ENCODE measurements at places on chromosomes 3 and 15.

GRCh38 chr15:61996056-61996635 is 64.1 kb downstream of the VPS13C start:
- DNase-seq = no peak

DNA sequence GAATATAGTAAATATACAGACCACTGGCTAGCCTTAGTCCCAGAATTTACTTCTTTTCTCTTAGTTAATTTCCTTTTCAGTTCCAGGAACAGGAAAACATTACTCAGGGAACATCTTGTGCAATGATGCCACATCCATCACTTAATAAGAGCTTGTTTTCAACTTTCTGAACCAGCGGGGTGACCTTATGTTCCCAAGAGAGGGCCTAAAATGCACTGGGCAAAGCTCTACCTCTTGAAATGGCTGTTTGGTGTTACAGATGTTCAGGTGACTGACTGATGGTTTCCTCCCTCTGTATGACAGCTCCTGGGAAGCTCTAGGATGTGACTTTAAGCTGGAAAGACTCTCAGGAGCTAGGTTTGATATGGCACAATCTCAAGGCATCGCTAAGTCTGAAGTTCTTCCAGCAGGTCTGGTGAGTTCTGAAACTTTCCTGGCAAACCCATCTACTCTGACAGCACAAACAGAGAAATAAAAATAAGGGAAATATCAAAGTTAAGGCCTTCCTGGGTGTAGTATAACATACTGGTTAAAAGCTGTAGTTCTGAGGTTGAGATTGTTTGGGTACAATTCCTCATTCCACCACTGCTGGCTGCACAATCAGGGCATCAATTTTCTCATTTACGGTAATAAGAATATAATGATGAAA is 98.6 kb downstream of the ZIC1 start:
- no peak for DNase-seq

- DNase-seq = no peak
Measured at GRCh38 chr3:134136604-134137003, 106.9 kb upstream of the SLCO2A1 start.

GRCh38 chr3:81581966-81582599 is 179.4 kb downstream of the GBE1 start:
- DNase-seq = peak; percentile 13

- no peak for DNase-seq
Measured at GRCh38 chr3:150240891-150241290, 167.2 kb upstream of the TSC22D2 start.

DNA sequence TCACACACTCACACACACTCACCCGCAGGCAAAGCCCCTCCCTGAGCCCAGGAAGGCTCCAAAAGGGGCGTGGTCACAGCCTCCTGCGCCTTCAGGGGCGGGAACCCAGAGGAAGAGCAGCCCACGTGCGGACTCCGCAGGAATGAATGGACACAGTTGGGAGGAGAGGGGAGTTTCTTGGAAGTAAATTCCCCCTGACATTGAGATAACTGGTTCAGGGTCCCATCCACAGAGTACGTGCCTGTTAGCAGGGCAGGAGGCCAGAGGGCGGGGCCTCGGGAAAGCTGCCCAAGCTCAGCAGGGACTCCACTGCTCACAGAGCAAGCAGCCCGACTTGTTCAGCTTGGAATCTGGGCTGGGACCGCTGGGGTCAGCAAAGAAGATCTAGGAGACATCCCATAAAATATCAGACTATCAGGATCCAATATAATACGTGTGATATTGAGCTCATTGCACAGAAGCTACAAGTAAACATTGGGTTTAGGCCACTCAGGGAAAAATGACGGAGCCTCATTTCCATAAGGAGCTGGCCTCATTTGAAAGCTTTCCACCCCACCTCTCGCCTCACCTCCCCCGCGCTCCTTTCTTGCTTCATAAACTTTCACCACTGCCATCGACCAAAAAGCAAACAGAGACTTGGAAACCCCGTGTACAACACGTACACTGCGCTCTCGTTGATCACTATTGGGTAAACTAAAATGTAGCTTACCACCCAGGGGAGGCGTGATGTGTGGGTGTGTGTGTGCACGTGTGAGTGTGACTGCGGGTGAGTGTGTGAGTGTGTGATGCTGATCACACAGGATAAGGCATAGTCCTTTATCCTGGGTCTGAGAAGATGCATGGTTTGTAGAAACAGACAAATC is 36.0 kb downstream of the TM2D3 start:
- DNase-seq = peak; percentile 5

DNA sequence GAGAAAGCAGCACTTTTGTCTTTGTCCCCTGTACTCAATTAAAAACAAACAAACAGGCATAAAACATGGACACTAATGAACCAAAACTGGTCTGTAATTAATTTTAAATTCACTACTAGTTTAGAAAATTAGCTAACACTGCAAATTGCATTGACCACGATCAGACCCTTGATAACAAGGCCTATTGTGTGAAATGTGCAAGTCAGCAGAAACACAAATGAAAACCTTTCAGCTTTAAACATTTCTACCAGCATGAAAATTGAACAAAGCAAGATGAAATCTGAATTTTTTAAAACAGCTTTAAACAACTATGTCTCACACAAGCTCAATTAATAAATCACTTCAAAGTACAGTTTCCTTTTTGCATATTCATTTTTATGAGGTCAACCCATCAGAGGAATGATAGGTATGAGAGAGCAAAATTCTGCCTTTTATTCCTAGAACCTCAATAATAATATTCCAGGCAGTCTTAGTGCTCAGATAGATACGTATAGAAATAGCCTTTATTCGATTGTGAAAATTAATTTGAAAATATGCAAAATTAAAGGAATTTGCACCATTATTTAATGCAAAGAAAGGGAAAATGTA is 27.0 kb upstream of the CHMP2B start:
- no peak for DNase-seq

DNA sequence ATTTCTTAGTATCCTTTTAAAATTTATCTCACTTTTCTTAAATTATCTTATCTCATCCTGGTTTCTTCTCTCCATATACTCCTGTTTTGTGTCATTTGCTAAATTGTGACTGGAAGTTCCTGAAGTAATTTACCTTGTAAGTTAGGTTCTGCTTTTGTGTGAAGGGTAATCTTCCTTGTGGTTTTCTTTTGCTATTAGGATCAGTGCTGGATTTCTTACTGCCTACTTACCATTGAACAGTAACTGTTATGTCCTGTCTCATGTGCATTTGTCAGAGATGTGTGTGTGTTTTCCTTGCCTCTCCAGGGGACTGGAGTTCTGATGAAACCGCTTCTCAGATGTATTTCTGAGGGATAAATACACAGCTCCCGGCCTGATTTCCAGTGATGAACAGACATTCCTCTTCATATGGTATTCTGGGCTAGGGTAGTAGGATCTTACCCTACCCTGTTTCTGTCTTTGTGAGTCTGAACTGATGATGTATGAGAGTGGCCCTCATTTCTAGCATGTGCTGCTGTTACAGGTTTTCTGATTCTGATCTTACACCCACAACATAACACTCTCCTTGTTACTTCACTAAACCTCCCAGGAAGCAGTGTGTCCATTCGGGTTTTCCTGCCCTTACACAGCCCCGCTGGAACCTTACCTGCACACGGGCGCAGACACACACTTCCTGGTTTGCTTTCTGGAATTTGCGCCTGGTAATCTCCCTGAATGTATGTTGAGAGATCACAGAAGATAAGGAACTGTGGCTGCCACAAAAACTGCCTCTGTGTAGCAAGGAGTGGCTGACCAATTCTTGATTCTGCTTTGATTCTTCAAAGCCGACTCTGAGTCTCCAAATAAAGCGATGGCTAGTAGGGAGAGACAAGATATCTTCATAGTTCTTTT is 14.7 kb downstream of the PAK2 start:
- DNase-seq = no peak

DNA sequence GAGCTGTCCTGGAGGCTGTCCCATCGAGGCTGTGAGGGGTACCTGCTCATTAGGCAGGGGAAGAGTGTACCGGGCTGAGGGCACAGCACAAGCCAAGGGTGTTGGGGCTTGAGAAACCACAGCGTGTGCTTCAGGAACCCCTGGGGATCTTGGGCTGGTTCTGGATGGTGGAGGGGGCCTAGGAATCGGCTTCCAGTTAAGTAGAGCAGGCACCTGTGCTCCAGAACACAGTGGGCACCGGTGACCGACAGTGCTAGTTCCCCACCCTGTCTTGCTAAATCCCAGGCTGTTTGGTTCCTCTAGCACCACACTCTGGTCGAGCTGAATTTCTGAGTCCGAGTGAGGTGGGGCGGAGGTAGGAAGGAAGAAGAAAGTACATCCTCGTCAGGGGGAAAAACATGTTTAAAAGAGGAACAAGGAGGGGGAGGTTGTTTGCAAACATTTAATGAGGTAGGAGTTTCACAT is 29.1 kb downstream of the SLC6A6 start:
- DNase-seq = no peak

GRCh38 chr3:87175732-87176131 is 51.4 kb upstream of the CHMP2B start:
- DNase-seq = no peak

DNA sequence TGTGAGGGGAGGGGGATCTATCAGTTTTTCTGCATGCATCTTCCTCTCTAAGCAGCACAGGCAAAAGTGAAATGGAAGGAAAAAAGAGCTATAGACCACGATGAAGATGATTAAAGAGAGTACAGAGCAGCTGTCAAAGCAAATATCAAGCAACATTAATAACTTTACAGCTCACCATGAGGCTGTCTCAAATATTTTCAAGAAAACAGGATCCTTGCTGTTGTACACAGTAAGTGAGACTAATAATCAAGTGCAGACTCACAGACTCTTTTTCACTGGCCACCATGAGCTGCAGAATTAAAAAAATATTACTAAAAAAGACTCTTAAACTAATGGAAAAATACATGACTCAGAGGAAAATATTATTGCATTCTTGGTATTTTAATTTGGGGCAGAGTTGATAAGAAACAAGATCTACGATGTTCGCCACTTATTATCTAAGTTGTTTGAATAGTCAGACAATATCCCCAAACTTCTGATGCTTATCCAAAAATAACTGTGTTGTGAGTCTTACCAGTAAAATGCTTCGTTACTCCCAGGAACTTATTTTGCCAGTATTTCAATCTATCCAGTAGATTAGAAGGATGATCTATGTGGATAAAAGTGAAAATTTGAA is 817.5 kb upstream of the ALCAM start:
- DNase-seq = no peak

DNA sequence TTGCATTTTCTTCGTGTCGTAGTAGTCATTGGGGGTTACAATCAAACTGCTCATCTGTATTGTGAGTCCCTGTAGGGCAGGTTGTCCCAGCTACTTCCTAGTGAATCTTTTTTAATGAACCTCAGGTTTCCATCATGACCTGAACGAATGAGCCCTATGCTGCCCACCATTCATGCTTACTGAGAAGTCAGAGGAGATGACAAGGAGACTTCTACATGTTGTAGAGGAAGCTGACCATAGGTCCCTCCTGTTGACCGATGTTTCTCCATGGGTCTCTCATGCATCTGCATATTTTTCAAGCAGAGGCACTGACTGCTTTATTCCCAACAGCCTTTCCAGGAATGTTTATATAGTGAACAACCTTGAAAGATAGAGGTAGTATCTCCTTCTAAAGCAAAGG is 5.0 kb upstream of the NME9 start:
- no peak for DNase-seq

GRCh38 chr3:69948246-69948862 is 51.2 kb upstream of the SAMMSON start:
- peak; percentile 32 for DNase-seq

Measured in NCI-H2081 (cell line).